ENCODE measurements at places on chromosomes 16 and 17.

DNA sequence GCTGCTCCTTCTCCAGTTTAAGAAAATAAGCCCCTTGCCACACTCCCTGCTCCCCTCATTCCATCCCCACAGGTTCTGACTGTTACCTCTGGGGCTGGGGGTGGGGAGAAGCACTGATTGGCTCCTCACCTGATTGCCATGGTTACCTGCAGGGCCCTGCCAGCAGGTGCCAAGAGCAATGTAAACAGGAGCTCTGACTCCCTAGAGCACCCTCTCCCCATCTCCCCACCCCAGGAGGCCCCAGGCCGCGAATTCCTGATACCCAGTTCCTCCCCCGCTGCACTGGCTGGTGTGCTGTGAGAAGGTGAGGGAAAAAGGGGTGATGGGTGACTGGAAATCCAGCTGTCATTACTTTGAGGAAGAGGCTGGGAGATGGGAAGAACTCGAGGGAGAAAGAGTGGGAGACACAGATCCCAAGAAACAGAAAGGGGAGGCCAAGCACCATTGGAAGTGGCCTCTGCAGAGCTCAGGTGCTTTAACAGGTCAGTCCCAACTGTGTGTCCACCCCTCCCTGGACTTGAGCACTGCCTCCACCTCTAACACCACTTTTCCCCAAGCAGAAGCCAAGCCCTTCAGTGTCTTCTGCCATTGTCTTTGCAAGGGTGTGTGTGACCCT is 4.5 kb downstream of the PCGF2 start:
- DNase-seq, result no peak

DNA sequence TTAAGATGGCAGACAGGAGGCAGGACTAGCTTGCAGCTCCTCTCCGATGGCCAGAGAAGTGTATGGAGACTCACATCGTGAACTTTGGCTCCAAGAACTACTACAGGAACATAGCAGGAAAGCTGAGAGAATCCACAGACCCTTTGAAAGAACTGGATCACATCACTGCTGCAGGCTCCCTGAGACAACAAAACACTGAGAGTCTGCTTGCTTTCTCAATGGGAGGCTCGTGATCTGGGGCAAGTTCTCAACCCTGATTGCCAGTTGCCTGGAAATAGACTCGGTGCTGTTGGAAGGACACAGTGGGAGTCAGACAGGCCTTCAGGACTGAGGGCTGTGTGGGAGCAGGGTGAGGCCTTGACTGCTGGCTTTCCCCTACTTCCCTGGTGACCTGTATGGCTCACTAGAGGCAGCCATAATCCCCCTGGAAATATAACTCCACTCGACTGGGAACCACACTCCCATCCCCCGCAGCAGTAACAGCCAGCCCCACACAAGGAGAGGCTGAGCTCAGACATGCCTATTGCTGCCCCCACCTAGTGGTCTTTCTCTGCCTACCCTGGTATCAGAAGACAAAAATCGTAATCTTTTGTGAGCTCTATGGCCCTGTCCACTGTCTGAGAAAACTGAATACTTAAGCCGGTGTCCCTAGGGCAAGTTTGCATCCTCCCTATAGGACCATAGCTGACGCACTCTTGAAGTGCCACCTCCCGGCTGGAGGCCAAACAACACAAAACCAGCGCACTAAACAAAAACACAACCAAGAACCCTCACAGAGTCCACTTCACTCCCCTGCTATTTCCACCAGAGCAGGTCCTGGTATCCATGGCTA is 238.4 kb downstream of the CEP112 start:
- no peak for DNase-seq

DNA sequence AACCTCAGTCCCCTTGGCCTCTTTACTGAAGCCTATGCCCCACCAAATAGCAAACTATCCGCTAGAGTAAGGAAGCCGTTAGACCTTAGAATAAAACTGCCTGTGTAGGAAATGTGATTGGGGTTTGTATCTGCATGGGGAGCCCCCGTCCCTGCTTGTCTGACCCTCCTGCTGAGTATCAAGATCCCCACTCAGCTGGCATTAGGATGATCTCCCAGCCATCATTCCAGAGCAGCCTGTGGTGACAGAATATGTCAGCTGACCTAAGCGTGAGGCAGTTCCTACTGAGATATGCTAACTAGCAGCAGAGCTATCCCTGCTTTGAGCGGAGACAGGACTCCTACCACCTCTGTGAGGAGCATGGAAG is 645 bp upstream of the GFOD2 start:
- DNase-seq, result no peak

GRCh38 chr17:19299214-19299747 is 62.1 kb downstream of the EPN2 start:
- DNase-seq, result no peak

DNA sequence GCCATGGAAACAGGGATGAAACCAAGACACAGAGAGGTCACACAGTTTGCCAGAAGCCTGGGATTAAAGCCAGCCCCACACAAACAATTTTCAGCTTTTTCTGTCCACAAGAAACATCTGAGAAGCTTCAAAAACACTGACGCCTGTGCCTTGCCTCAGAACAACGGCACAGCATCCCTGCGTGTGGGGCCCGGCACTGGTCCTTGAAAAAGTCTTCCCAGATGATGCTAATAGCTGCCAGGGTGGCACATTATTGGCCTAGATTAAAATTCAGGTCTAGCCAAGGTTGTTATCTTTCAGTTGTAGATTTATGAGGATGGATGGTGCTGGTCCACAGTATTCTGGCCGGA is 321.4 kb downstream of the HAPSTR1 start:
- no peak for DNase-seq

DNA sequence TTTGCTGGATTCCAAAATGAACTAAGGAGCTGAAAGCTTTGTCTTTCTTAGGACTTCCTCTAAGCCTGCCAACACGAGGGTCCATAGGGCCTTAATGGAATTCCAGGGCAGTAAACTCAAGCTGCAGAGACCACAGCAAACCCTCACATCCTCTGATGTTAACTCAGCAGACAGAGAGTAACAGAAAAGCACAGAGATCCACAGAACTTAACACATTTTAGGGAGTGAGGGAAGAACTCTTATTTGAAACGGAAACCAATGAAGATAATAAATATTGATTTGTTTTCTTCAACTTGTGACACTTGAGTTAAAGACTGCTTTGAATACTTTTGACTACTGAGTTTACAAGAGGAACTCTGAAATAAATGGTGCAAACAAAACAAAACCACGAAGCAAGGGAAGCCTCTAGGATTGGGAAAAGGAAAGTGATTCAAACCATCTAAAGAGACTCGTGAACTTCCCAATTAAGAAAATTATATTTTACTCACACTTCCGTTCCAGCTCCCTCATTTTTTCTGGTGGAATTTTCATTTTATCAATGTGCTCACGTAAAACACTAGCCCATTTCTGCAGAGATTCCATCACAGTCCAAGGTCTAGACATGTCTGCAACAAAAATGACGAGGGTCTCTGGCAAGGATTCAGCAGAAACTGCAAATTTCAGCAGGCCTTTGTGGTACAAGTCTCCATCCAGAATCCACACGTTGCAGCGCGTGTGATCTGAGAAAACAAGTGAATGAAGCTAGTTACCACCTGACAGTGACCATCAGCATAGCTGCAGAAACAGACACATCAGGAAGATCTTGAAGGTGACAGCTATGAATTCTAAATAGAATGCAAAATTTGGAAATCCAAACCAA is 9.2 kb downstream of the DYNC1LI2 start:
- DNase-seq, result no peak

- DNase-seq, result peak; percentile 75
Observed at GRCh38 chr16:27237219-27238015, 31.2 kb downstream of the NSMCE1 start.

GRCh38 chr16:85179344-85180046 is 67.2 kb upstream of the CIBAR2 start:
- no peak for DNase-seq

DNA sequence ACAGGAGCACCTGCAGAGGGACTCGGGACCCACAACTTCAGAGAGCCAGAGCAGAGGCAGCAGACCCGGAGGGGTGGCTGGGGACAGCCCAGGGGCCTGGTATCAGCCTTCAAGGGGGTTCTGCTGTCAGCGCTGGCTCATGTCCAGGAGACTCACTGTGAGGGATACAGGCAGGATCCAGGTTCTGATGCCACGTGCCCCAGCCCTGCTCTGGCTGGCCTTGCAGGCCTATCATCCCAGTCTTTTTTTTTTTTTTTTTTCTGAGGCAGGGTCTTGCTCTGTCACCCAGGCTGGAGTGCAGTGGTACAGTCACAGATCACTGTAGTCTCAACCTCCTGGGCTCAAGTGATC is 9.0 kb upstream of the MTSS2 start:
- DNase-seq, result no peak

- DNase-seq, result no peak
Observed at GRCh38 chr16:89052890-89053724, 40.5 kb upstream of the ACSF3 start.

DNA sequence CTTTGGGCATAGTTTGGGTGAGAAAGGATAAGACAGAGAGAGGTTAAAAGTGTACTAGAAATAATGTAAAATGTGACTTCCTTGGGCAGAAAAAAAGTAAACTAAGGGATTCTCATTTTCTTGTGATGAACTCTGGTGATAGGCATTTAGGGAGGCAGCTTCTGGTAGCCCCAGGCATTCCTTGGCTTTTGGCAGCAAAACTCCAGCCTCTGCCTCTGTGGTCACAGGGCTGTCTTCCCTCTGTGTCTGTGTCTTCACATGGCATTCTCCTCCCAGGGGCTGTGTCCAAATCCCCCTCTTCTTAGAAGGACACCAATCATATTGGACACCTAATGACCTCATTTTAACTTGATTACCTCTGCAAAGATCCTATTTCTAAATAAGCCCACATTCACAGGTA is 54.7 kb downstream of the HS3ST3B1 start:
- no peak for DNase-seq

GRCh38 chr17:39517224-39517623 is 55.9 kb downstream of the CDK12 start:
- no peak for DNase-seq

GRCh38 chr17:63445954-63446752 is at the start of gene CYB561:
Gene CYB561 (minus strand): TSS chr17:63446306. CDS start chr17:63437547, 8,759 bp downstream.
- peak; percentile 38 for DNase-seq

DNA sequence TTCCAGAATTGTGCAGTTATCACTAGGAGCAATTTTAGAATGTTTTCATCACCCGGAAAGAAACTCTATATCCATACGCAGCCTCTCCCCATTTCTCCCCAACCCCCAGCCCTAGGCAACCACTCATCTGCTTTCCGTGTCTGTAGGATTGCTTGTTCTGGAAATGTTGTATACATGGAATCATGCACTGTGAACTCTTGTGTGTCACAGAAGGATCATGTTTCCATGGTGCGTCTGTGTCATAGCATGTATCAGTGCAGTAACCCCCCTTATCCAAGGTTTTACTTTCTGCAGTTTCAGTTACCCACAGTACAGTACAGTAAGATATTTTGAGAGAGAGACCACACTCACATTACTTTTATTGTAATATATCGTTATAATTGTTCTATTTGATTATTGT is 299.4 kb downstream of the CPPED1 start:
- DNase-seq, result no peak

GRCh38 chr17:13114601-13115031 is 96.8 kb upstream of the ELAC2 start:
- DNase-seq, result no peak

DNA sequence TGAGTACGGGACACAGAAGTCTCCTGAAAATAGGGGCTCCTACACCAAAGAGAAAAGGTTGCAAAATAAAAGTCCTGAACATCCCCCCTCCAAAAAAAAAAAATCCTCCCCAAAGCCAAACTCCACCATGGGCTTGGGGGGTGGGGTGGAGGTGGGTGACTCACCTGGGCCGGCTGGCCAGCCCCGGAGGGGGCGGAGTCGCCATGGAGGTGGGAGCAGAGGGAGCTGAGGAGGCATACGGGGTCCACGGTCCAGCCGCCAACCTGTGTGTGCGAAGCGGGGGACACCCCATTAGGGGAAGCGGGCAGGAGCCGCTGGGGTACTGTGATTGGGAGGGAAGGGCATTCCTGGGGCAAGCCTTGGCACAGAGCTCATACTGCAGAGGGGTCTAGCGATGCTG is 31.0 kb downstream of the SRCIN1 start:
- no peak for DNase-seq

DNA sequence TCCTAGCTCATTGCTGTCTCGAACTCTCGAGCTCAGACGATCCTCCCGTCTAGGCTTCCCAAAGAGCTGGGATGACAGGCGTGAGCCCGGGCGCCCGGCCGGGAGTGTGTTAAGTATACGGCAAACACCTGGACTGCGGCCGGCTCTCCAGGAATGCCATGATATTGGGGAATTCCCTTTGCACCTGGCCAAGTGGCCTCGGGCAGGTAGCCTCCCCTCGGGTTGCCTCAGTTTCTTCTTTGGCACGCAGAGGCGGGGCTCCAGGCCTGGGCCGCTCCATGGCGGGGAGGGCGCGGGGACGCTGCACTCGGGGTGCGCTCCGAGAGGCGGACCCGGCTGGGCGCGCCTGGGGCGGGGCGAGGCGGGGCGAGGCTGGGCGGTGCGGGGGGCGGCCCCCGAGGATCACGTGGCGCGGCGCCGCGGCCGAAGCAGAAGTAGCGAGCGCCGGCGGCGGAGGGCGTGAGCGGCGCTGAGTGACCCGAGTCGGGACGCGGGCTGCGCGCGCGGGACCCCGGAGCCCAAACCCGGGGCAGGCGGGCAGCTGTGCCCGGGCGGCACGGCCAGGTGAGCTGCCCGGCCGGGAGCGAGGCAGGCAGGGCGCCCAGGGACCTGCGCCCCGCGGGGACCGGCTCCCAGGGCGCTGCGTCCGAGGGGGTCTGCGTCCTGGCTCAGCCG is at the start of gene PLCG2:
PLCG2 (plus strand) TSS at position 431 of the 675 bp plus-strand sequence. CDS start 6,699 bp downstream, outside the sequence.
- DNase-seq, result peak; percentile 17
